IPS-NIHi11 (cell line): ENCODE measurements at places on chromosomes 16 and 17.
A peak's percentile ranks its signal among the peaks of the same experiment; 100 is the strongest.

DNA sequence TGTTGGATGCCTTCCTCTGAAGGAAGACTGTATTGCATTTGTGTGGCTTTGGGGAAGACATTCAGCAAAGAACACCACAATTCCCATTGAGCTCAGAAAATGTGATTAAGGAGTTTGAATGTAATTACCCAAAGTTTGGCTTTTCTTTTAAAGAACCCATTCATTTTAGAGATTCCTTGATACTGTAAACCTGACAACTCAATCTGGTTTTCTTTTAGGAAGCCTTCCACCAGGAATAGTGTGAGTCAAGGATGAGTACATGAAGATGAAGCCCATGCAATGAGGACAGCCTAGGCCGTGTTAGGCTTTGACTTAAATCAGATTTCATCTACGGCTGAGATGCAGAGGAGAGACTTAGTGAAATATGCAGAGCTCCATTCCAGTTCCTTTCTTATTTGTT is 271.7 kb upstream of the TBX2 start:
- DNase-seq, result no peak

- peak; percentile 85 for DNase-seq
These were observed 5.1 kb downstream of the SNAI3 start for GRCh38 chr16:88681084-88681680.

- DNase-seq, result peak; percentile 85
These were observed 24.6 kb downstream of the GPT2 start for GRCh38 chr16:46908540-46909372.

DNA sequence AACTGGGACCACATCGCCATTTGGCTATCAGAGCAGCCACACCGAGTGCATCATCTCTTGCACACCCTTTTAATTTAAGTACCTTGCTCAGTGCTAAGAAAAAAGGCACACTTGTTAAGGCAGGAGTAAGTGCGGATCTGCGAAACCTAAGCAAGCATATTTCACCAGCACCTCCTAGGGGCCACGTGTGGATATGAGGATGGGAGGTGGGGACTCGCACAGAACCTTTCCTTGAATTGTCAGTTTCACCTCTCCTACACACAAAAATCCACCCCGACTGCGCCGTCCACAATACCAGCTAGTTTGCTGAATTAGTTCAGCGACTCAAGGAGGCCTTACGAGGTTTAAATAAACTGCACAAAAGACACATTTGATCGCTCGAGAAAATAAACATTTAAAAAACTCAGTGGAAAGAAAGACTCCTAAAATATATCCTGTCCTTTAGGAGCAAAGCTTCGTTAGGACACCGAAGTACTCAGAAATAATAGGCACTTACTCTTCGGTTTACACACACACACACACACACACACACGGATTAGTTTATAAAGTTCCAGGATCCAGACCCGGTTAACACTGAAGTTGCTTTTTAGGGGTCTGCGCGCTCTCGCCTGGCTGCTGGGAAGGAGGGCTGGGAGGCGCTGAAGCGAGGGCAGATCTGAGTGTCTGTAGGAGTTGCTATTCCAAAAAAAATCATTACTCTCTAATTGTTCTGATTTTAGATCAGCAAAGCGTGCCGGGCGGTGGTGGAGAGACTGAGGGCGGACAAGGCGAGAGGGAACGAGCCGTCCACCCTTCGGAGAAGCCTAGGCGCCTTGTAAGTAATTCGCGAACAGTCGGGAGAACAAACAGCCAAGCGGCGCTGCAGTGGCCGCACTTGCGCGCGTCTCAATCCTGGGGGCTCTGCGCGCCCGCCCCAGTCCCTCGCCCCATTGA is 1.0 kb upstream of the KCNJ2 start:
- DNase-seq, result peak; percentile 42

GRCh38 chr16:28621481-28622155 is 11.8 kb upstream of the SULT1A1 start:
- DNase-seq, result no peak

DNA sequence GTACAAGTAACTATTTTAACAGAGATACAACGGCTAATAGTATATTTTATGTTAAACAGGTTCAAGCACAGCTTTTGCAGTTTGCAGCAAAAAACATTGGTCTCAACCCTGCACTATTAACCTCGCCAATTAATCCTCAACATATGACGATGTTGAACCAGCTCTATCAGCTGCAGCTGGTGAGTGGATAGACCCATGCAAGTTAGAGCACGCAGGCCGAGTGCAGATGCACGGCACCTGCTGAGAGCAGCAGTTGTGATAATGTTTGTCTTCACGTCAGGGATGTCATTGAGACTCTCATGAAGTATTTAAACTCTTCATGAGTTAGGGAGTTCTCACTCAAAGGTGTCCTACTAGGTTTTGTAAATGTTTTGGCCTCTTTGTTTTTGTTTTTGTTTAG is 45.6 kb downstream of the TMC6 start:
- no peak for DNase-seq

DNA sequence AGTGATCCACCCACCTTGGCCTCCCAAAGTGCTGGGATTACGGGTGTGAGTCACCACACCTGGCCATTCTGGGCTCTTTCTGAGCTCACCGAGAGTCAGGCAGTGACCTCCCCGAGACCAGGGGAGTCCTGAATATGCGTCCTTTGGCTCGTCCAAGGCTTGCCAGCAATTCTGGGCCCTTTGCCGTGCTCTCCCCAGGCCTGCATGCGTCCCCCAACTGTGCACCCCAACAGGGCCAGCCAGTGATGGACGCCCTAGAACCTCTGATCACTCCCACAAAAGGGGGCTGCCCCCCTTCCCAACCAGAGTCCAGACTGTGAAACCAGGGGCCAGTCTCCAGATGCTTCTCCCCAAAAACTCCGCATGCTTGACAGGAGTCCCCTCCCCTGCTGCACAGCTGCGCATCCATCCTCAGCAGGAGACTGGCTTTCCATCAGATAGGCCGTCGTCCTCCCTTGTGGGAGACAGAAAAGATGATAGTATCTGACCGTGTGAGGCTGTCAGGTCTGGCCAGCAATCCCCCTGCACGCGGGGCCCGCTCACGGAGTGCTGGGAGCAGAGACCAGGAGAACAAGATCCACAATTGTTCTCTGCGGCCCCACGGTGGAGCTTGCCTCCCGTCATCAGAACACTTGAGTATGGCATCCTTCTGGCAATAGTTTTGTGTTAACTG is 15.5 kb downstream of the HS3ST6 start:
- peak; percentile 6 for DNase-seq

DNA sequence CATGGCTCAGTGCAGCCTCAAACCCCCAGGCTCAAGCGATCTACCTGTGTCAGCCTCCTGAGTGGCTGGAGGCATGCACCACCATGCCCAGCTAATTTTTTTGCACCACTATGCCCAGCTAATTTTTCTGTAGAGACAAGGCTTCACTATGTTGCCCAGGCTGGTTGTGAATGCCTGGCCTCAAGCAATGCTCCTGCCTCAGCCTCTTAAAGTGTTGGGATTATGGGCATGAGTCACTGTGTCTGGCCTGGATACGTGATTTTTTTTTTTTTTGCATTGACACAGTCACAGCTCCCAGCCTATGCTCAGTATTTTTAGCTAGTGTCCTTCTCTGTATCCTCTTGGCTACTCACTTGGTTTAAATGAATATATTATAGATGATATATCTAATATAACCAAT is 377.0 kb upstream of the TNRC6C start:
- no peak for DNase-seq

DNA sequence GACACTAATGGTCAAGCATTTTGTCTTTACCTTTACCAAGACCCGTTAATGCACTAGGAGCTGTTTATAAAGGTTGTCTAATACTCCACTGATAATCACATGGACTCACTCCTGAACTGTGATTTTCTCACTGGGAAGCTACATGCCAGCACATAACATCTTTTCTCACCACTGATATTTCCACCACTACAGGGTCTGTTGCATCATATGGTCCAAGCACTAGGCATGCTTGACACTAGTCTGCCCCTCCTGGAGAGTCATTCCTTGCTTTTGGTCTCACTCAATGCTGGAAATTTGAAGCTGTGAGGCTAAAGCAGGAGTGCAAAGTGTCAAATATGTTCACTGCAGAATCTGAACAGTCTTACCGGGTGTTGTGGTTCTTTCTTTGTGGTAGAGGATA is 1576.8 kb downstream of the CDH8 start:
- no peak for DNase-seq

GRCh38 chr17:77377710-77378235 is 237.0 kb downstream of the SEC14L1 start:
- no peak for DNase-seq

DNA sequence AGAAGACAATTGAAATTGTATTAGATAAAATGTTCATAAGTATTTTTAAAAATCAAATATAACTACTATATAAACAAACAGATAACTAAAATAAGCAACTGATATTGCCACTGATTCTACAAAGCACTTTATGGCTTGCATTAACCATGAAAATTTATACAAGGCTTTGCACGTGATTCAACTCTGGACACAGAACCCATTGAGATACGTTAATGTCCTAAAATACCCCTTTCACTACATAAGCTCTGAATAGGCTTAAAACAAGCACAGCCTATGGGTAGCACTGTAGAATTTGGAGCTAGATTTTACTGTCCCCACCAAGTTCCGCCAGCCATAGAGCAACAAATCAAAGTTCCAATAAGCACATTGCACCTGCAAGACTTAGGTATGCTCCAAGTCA is 4.5 kb downstream of the ZNF652 start:
- DNase-seq, result no peak

- DNase-seq, result no peak
These were observed 25.8 kb downstream of the GINS3 start for GRCh38 chr16:58418026-58418425.

DNA sequence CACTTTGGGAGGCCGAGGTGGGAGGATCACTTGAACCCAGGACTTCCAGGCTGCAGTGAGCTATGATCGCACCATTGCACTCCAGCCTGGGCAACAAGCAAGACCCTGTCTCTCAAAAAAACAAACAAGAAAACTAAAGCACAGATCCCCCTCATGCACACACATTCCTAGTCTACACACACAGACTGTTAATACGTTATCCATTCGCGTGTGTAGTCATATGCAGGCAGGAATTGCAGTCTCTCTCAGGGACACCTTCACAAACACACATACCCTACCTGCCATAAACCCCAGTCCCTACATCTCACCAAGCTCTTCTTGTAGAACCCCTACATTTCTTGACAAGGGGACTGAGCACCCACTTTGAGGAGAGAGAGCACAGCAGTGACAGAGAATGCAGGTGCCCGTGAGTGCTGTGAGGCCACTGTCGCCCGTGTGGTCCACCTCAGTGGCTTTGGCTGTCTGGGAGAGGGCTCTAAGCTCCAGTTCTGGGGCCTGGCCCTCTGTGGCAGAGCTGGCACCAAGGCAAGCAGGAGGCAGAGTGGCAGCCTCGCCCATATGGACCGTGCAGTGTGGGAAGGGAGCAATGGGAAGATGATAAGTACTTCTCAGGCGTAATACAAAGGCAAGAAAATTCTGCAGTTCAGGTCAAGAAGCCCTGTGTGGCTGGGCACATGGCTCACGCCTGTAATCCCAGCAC is 59.0 kb upstream of the RPH3AL start:
- no peak for DNase-seq

DNA sequence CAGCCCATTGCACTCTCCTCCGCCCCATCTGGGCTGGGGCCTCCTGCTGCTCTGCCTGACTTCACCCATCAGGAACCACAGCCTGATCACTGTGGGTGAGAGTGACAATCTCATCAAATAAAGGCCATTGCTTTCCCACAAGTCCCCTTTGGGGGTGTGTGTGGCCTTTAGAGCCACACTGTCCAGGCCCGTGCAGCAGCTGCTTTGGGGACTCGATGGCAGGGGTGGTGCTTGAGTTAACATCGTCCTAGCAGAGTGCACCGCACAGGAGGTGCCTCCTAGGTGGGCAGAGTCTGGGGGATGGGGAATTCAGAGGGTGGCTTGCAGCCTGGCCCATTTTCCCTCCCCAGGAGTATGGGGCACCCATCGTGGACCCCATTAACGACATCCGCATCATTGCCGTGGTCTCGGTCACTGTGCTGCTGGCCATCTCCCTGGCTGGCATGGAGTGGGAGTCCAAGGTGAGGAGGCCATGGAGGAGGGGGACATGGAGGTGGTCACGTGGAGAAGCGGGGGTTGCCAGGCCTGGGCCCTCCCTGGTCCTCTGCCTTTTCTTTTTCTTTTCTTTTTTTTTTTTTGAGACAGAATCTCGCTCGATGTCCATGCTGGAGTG is 5.4 kb downstream of the SLC12A3 start:
- no peak for DNase-seq

DNA sequence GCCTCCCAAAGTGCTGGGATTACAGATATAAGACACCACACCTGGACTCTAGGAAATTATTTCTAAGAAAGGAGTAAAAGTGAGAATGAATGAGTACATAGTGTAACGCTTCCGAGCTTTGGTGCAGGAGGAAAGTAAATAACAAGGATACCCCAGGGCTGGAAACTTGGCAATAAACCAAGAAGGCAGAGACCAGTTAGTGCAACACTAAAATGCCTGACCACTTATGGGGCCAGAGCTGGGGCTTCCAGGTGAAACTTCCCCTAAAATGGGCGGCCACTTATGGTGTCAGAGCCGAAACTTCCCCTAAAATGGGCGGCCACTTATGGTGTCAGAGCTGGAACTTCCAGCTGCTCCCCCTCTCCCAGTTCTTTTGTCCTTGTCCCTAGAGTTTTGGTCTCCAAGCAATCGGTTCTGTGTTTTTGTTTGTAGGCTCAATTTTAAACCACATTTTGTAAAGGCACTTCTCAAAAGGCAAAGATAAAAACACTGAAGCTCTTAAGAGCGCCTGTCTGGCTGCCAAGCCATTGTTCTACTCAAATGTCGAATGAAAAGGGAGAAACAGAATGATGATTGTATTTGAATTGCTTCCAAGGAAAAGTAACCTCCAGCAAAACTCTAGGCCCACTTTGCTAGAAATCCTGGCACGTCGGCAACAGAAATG is 63.9 kb downstream of the NXN start:
- DNase-seq, result no peak

- peak; percentile 43 for DNase-seq
These were observed 61.6 kb downstream of the TIMM22 start for GRCh38 chr17:1058423-1059130.

- no peak for DNase-seq
These were observed 99.9 kb downstream of the CDK5R1 start for GRCh38 chr17:32586666-32587065.

- DNase-seq, result no peak
These were observed 2.4 kb downstream of the SKAP1 start for GRCh38 chr17:48427598-48427997.

DNA sequence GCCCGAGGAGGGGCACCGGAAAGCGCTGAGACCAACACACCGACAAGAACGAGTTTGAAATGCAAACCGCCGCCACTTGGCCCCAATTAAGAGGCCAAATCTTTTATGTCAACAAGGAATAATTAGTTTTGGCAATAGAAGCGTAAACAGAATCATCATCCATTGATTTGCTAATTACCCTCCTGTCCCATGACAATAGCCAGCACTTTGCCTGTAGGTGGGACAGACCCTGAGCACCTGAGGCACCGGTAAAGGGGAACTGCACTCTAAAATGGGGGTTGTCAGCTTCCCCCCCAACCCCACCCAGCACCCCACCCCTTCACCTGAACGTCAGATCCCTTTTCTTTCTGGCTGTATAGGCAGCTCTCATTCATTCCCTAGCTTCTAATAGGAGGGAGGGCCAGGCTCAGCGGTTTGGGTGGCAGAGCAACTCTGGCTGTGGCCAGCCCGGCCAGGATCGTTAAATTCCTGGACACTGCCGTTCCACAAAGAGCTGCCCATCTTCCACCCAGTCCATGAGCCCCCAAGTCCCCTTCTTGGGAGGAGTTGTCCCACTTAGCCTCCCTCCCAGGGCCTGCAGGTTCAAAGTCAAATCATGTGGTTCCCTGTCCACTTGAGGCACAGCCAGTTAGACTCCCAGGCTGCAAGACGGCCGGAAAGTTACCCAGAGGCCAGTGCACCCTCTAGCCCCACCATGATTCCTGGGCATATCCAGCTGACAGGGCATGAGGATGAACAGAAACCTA is 45.8 kb downstream of the WNT3 start:
- DNase-seq, result peak; percentile 70

- DNase-seq, result no peak
These were observed 448.6 kb upstream of the RBFOX1 start for GRCh38 chr16:6884002-6884401.
